IPS DF 6.9 (cell line): ENCODE measurements at places on chromosomes 1 and 21.

DNA sequence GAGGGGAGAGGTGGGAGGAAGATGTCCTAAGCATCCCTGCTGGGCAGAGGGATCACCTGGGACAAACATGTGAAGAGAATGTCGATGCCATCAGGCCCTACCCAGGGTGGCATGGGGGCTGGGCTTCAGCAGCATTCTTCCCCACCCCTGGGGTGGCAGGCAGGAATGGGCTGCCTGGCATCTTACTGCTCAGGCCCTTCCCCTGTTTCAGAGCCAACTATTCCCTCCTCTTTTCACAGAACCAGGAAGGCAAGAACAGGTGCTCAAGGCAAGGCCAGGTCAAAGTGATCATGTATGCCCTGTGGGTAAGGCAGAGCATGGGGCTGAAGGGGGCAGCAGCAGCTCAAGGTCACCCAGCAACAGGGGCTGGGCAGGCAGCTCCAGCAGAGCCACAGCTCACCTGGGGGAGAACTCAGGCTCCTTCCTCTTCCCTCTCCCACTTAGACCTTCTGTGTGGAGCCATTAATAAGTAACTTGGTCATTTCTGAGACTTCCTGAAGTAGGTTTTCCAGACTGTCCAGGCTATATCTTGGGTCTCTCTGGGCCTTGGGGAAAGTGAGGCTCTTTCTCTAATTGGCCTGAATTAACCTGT, 56.4 kb downstream of the ELK4 start:
- no peak for DNase-seq

DNA sequence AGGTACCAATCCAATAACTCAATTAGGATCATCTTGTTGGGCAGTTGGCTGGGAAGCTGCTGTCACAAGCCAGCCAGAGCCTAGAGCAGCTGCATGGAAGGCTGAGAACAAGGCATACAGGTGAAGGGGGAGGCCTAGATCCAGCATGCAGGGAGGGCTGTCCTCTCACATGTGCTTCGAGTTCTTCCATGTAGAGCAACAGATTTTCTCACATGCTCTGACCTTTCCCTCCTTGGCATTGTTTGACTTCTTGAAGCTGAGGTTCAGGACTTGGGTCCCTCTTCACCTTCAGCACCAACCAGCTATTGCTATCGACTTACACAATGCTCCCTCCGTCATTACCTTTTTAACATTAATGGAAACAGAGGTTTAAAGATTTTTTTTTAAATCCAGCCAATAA, 257.7 kb downstream of the ATG4C start:
- no peak for DNase-seq

- no peak for DNase-seq
Observed at GRCh38 chr1:163072658-163073057, 3.5 kb downstream of the RGS4 start.

DNA sequence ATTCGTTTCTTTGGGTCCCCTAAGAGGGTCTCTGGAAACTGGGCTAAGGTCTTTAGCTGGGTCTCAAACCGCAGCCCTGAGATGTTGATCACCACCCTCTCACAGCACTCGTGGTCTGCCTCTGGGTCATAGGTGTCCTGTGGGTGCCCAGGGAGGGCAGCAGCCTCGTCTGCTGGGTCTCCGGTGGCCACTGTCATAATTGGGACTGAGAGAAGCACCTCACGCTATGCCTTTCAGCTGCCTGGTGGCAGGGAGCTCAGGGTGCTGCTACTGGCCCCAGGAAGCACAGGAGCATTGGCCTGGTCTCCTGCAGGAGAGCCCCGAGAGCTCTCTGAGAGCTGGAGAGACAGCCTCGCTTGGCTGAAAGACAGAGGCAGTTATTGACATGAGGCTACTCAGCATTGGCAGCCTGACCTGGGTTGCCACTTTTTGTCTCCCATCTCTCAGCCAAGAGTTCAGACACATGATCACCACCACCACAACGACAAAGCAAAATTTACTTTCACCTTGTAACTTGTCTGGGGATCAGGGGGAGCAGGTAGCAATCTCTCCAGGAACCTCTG, 1.5 kb downstream of the KCNA2 start:
- DNase-seq = no peak

DNA sequence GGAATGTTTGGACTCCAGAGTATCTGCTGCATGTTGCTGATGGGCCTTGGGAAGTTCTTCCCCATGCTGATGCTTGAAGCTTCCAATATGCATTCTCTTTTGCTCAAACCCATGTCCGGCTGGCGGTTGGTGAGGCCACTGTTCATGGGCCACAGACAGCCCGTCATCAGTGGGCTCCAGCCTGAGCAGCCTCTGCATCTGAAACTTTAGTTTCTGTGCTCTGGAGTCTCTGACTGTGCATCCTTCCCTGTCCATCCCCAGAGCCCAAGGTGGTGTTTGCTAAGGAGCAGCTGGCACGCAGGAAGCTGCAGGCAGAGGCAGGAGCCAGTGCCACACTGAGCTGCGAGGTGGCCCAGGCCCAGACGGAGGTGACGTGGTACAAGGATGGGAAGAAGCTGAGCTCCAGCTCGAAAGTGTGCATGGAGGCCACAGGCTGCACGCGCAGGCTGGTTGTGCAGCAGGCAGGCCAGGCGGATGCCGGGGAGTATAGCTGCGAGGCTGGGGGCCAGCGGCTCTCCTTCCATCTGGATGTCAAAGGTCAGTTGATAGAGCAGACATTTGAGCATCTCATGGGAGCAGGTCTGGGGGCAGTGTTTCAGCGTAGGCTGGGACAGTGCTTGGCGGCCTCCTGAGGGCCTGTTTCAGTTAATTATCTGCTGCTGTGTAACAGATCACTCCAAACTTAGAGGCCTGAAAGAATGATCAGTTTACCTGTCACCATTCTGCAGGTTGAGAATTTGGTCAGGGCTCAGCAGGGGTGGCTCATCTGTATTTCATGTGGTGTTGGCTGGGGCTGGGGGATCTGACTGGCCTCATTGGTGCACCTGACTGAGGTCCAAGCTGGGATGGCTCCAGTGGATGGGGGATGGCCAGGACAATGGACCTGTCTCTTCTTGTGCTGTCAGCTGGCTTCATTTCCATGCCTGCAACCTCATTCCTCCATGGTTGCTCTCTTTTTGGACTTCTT, 16.6 kb downstream of the OBSCN start:
- no peak for DNase-seq

DNA sequence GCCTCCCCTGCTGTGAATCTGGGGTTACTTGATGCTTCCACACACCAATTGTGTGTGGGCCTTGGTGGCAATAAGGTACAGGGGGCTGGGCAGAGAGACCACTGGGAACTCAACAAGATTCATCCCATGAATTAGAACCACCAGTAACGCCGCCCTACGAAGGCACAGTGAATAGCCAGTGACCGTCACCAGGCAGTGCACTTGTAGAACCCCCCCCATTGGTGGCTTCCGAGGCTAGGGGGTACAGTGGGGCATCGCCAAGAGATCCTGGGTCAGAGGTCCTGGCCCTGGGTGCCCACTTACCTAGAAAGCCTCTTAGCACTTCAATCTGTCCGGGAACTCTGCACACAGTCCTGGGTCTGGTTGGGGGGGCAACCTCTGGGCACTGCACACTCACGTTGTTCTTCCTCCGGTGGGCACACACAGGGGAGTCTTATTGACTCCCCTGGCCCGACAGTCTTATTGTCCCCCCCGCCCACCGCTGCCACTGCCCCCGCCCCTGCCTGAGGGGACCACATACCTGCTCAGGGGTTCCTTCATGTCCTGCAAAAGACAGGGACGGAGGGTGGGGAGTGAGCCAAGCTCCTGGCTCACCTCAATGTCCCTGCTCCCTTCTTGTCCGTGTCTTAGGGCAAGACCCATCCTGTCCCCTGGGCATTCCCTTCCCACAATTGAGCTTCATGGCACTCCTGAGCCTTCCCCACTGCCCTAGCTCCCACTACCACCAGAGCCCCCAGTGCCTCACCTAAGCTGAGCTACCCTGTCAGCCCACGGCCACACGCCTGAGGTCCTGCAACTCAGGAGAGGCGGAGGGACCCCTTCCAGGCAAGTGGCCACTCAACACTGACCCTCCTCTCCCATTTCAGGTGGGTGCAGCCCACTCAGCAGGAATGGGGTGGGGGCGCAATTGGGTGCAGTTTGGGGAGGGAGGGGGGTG, 2.5 kb upstream of the TRIM11 start:
- DNase-seq = no peak

DNA sequence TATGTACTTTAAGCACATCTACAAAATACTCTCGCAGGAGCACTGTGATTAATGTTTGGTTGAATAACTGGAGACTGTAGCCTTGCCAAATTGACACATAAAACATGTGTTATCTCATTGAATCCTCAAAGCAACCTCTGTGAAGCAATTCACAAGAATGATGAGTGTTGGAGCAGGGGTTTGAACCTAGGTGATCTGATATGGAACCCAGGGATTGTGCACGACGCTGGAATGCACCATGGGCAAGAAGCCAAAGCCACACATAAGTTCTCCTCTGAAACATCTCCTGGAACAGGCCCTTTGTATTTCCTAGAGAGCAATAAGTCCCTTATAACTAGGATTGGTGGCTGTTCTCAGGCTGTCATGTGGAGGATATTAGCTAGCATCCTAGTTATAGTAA, 124.6 kb upstream of the IVNS1ABP start:
- DNase-seq = no peak
